ENCODE measurements at places on chromosomes 5 and 9. TPM values are rescaled to one million over a fixed set of nuclear protein-coding genes. Genes with fewer than 3 reads are reported as not detected.

The JAKMIP2 gene
- not detected for total RNA-seq

The TNFAIP8 gene
- total RNA-seq, result 14.6 TPM

The LCN9 gene
- 0.16 TPM for total RNA-seq

The RASGEF1C gene
- total RNA-seq, result 0.13 TPM

The WWC1 gene
- 86.6 TPM for total RNA-seq

The RPL7A gene
- total RNA-seq, result 3,325 TPM

The PIP5K1B gene
- not detected for total RNA-seq

The SIT1 gene
- total RNA-seq, result not detected

The WASHC1 gene
- 12.1 TPM for total RNA-seq

The CDKN2A gene
- total RNA-seq, result not detected

The SCAMP1 gene
- 25.4 TPM for total RNA-seq

The IGFBPL1 gene
- 2.3 TPM for total RNA-seq

The SLC46A2 gene
- total RNA-seq, result not detected

The RAB3C gene
- total RNA-seq, result not detected

The SPINK13 gene
- total RNA-seq, result not detected

The IL12B gene
- total RNA-seq, result 0.12 TPM

The MGAT4B gene
- 204 TPM for total RNA-seq

Data from A549 treated with Hydrocortisone at 1 μM for 4 hours (cell line).